ENCODE measurements at places on chromosomes 6 and 20.

GRCh38 chr6:132843316-132844035, 29.1 kb downstream of the RPS12 start:
- DNase-seq: no peak

DNA sequence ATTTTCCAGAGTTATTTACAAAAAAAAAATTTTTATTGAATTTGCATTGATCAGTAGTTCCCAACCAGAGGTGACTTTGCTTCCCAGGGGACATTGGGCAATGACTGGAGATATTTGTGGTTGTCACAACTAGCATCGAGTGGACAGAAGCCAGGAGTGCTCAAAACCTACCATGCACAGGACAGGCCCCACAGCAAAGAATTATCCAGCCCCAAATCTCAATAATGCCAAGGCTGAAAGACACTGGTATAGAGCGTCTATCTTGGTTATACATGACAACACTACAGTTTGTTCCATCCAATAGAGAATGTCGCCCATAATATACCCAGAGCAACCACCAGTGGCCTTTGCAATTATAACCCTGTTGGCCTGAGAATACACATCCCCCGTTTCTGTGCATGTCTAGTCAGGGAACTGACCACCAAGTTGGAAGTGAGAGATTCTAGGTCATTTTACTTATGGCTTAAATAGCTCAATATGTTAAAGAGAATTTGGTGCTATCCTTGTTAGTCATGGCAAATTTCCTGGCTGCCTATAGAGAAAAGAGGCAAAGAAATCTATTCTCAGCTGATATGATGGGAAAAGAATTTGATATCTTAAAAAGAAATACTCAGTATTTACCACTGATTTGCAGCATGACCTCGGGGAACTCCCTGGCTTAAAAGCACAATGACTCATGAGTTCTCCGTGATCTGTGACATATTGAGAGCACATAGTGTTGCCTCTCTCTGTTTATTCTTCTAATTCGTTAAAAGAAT, 76.0 kb upstream of the ADTRP start:
- no peak for DNase-seq

GRCh38 chr20:54234991-54235390, 27.1 kb downstream of the PFDN4 start:
- DNase-seq: no peak

- no peak for DNase-seq
Measured at GRCh38 chr6:131652472-131652871, 15.4 kb downstream of the ENPP3 start.

- no peak for DNase-seq
Measured at GRCh38 chr20:10177326-10177725, 41.3 kb upstream of the SNAP25 start.

- DNase-seq: no peak
Measured at GRCh38 chr20:58784321-58785074, 66.2 kb downstream of the GNAS-AS1 start.
